T-helper 2 cell (primary cell): ENCODE measurements at places on chromosomes 12 and 14.

DNA sequence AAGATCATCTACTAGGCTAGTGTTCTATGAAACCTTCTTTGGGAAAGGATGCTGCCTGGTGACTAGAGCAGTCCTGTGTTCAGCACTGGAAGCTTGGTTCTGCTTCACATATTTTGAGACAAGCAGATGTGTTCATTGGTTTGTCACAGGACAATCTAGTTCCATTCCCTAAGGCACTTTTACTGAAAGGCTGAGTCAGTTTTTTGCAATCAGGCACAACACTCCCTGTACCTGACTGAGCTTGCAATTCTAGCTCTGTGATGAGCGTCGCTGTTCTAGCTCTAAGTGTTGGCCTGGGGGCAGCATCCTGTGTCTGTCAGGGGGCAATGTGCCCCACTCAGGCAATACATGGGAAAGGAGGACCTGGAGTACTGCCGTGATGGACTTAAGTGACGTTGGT, 144.4 kb downstream of the CAND1 start:
- no peak for DNase-seq

DNA sequence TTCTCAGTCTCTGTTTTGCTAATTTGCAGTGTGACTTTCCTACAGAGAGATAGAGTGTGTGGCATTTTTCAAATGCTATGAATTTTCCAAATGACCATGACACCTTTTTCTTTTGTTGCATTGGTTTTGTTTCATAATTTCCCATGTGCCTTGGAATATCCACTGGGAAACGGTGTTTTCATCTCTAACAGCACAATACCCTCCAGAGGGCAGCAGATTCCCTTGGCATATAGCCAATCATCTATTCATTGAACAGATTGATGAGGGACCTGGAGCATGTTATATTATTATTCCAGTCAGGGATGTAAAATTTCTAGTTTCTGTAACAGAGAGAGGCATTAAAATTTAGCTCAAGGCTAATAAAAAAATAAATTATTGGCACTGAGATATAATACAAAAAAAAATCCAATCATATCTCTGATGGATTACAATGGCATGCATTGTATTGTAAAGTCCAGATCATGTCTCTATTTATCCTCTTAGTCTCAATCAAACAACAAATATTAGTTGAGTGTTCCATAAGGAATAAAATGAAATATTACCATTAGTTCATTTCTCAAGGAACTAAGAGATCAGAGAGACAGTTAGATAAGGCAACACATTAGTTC, 29.6 kb upstream of the NTN4 start:
- no peak for DNase-seq

DNA sequence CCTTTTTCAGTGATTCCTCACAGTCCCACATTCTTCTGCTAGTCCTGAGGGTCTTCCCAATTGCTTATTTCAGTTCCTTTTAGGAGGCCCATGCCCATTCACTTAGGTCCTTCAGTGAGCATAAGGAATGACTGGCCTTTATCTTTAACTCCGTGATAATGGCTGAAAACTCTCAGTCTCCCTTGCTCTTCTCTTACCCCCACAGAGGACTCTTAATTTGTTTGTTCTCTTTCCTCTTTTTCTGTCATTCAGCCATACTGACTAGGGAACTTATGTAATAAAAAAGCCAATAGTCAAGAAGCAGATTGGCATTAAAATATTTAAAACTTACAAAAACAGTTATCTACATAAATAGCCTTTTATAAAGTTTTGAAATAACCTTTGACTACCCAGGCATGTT, 17.1 kb upstream of the VDR start:
- DNase-seq, result no peak

GRCh38 chr14:66008631-66009030, 477.5 kb upstream of the CCDC196 start:
- no peak for DNase-seq

DNA sequence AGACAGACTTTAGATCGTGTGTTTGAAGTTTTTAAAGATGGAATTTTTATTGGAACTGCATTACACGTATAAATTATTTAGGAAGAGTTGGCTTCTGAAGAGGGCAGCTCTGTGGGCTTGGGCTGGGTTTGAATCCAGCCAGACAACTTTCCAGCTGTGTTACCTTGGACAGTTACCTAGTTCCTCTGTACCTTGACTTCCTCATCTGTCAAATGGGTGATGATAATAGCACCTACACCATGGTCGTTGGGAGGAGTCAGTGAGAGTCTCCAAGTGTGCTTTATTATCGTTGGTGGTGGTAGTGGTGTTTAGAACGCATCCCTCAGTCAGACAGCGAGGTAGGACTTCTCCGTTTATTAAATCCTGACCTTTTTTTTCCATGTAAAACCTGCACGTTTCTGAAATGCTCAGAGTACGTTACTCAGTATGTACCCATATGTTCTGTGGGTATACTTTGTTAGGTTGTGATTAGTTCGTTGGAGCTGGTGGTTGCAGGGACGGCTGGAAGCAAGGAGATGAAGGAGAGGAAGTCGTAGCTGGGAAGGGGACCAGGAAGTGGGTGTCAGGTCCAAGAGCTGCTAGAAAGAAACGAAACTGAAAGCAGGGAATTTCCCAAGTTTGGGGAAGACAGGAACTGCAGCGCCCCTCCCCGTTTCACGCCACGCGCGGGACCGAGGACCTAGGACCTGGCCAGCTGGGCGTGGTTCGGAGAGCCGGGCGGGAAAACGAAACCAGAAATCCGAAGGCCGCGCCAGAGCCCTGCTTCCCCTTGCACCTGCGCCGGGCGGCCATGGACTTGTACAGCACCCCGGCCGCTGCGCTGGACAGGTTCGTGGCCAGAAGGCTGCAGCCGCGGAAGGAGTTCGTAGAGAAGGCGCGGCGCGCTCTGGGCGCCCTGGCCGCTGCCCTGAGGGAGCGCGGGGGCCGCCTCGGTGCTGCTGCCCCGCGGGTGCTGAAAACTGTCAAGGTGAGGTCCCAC, at the start of gene OAS3:
TSS of gene OAS3 (plus strand) at position 734 of the 979 bp plus-strand sequence. CDS start at position 791, 57 bp downstream.
- peak; percentile 67 for DNase-seq

- DNase-seq, result no peak
These were observed 326.5 kb downstream of the NAV3 start for GRCh38 chr12:78157199-78157598.

DNA sequence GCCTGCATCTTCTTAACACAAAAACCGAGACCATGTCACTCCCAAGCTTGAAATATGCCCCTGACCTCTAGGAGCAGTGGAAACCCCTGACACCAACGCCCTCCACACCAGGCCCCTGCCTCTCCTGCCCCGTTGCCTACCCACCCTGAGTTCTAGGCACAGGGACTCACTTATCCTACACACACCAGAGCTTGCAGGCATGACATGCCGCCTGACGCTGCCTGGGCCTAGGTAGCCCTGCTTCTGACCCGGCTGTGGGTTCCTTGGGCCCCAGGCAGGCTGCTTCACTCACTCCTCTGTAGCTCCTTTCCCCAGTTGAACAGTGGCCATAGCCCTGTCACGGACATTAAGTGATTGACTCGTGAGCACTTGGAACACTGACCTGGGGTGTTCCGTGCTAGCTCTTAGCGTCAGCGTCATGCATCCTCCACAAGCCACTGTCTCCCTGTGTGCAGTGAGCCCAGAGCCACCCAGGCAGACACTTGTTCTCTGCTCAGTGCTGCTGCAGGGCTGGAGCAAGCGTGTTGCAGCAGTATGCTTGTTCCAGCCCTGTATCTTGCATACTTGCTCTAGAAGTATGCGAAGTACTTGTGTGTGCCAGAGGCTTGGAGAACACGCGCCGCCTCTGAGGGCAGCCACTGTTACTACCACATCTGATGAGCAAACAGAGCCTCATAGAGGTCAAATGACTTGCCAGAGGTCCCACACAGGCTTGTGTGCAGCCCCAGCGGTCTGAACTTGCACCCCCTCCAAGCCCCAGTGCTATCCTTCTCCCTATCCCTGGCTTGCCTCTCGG, 15.6 kb downstream of the OTUB2 start:
- no peak for DNase-seq

GRCh38 chr12:113469224-113469948, 2.3 kb downstream of the LHX5 start:
- no peak for DNase-seq
